ENCODE measurements at places on chromosomes 13 and 19.

GRCh38 chr13:112967686-112968379, 1.2 kb upstream of the MCF2L start:
- no peak for DNase-seq

DNA sequence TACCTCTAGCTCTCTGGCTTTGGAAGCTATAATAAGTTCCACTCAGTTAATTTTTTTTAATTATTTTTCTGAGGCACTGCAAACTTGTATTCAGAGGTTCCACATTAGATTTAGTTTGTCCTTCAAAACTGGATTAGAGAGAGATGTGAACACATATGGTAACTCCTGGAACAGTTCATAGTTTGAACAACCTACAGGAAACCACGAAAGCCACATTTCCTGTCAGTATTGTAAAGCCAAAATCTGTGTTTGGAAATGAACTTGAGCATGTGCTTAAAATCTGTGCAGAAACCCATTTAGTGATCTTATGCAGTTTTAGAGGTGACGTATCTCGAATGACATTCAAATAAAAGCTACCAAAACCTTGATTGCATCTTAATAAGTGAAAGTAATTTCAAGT, 1952.0 kb downstream of the OLFM4 start:
- DNase-seq, result no peak

DNA sequence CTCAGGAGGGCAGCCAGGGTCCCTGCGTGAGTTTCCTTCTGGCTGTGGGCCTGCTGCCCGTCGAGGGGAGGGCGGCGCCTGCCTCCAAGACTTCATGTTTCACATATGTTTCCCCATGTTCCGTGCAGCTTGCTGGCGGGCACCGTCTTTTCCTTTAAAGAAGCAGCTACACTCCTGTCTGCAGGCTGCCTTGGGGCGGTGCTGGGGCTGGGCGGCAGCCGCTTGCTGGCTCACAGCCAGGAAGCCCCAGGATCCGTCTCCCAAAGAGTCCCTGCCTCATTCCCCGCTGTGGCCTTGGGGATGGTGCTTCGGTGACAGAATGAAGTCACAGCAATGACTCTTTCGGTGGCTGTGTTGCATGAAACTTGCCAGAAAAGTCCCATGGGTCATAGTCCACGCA, 24.9 kb downstream of the PIAS4 start:
- no peak for DNase-seq

GRCh38 chr19:54959840-54960239, 6.3 kb upstream of the NLRP2 start:
- DNase-seq, result no peak

DNA sequence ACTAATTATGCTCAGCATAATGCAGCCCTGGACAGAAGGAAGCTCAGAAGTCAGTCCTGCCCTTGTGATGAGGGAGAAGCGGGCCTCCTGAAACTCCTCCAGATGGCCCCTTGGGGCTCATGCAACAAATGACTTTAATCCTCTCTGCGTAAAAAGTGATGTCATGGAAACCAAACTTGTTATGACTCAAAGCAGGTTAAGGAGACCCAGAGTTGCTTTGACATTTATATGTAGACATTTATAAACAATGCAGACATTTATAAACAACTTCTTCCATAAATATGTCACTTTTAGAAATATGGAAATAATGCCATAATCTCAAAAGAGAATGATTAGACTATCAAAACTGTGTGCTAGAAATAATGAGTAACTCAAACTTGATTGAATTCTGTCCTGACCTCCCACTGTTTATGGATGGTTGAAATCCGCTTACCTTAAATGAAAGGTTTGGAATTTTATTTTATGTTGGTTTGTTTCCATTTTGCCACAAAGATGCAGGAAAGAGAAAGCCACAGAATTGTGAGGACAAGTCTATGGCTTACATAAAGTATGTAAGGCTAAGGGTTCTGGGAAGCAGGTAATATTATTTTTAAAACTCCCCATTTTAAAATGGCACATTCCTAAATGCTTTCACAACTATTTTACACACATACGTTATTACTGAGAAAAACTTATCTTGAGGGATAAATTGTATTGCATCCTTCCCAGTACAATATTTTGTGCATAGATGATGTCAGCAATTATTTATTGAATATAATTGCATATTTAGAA, 73.7 kb downstream of the CYSLTR2 start:
- no peak for DNase-seq

- no peak for DNase-seq
These were observed 120.1 kb downstream of the RGCC start for GRCh38 chr13:41577436-41577835.

GRCh38 chr19:13056052-13056660, 46.5 kb downstream of the LYL1 start:
- no peak for DNase-seq

- DNase-seq, result peak; percentile 16
These were observed 20.1 kb downstream of the SH3GL1 start for GRCh38 chr19:4380254-4380727.

DNA sequence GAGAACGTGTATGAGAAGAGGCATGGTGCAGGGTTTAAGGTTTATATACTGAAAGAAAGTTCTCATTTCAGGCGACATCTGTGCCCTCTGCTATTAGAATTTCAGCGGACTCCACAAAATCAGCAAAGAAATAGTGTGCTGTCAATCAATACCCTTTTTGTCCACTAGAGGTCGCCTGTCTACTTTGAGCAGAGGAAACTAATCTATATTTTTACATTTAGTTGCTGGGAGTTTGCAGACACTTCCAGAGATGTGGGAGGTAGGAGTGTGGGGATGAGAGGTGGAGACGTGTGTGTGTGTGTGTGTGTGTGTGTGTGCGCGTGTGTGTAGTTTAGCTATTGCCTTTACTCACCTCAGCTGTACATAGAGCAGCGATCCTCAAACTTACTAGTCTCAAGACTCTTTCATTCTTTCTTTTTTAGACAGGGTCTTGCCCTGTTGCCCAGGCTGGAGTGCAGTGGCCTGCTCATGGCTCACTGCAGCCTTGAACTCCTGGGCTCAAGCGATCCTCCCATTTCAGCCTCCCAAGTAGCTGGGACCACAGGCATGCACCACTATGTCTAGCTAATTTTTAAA, 9.7 kb downstream of the INAFM1 start:
- peak; percentile 47 for DNase-seq

GRCh38 chr19:27746691-27747380, 1466.1 kb downstream of the UQCRFS1 start:
- DNase-seq, result no peak

DNA sequence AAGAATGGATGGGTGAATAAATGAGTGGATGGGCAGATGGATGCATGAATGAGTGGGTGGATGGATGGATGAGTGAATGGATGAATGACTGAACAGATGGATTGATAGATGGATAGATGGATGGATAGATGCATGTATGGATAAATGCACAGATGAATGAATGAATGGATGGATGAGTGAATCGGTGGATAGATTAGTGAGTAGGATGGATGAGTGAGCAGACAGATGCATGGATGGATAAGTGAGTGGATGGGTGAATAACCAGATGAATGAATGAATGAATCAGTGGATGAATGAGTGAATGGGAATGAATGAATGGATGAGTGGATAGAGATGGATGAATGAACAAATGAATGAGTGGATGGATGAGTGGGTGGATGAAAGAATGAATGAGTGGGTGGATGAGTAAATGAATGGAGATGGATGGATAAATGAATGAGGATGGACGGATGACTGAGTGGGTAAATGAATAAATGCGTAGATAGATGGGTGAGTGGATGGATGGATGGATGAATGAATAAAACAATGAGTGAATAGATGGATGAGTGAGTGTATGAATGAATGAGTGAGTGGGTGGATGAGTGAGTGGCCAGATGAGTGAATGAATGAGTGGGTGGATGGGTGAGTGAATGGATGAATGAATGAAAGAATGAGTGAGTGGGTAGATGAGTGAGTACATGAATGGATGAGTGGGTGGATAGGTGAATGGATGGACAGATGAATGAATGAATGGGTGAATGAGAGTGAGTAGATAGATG, 13.0 kb downstream of the GAS6 start:
- no peak for DNase-seq

DNA sequence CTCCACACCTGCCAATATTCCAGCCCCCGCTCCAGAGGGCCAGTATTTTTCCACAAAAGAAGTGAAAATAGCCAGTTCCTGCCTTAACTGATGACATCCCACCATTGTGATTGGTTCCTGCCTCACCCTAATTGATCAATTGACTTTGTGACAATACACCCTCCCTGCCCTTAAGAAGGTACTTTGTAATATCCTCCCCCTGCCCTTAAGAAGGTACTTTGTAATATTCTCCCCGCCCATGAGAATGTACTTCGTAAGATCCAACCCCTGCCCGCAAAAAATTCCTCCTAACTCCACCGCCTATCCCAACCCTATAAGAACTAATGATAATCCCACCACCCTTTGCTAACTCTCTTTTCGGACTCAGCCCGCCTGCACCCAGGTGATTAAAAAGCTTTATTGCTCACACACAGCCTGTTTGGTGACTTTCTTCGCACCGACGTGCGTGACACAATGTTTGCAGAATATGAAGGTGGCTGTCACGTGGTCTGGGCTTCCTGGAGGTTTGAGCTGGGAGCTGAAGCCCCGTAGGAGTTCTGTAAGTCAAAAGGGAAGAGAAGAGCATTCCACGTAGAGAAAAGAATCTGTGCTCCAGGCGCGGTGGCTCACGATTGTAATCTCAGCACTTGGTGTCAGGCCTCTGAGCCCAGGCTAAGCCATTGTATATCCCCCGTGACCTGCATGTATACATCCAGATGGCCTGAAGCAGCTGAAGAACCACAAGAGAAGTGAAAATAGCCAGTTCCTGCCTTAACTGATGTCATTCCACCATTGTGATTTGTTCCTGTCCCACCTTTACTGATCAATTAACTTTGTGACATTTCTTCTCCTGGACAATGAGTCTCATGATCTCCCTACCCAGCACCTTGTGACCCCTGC, 6.2 kb upstream of the FUT3 start:
- no peak for DNase-seq

DNA sequence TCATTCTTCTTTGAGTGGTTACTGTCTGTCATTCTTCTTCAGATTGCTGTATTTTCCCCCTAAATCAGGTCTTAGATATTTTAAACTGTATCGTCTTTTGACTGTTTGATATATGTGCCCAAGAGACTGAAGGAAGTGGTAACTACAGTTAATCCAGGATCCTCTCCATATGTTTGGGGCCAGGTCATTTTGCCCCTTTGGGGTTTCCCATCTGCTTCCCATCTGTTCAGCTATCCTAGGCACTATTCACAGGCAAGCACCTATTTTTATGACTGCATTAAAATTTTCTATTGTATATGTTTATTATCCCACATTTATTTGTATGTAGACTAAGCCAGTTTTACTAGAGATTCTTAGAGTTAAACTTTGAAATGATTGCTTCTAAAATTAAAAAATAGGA, 244.2 kb downstream of the PCCA start:
- DNase-seq, result no peak

- DNase-seq, result no peak
These were observed 246.5 kb upstream of the TMTC4 start for GRCh38 chr13:100921139-100921538.

DNA sequence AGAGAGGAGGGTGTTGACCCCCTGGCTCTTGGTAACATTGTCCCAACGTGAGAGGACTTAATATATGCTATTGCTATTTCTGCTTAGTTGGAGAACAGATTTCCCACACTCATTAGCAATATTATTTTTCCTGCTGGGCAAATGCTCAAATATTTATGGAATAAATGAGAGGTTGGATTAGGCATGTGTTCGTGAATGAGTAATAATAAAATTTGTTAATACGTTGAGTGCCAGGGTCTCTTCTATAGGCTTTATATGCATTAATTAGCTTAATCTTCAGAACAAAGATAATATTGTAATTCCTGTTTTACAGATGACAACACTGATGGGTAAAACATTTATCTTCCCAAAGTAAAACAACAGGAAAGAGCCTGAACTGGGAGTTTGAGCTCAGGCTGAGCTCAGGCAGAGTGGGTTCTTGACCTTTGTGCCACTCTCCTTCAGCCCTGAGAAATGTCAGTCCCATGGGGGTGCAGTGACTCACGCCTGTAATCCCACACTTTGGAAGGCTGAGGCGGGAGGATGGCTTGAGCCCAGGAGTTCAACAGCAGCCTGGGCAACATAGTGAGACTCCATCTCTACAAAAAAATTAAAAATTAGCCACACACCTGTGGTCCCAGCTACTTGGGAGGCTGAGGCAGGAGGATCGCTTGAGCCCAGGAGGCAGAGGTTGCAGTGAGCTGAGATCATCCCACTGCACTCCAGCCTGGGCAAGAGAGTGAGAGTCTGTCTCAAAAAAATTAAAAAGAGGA, 1.2 kb downstream of the ZNF233 start:
- DNase-seq, result no peak

DNA sequence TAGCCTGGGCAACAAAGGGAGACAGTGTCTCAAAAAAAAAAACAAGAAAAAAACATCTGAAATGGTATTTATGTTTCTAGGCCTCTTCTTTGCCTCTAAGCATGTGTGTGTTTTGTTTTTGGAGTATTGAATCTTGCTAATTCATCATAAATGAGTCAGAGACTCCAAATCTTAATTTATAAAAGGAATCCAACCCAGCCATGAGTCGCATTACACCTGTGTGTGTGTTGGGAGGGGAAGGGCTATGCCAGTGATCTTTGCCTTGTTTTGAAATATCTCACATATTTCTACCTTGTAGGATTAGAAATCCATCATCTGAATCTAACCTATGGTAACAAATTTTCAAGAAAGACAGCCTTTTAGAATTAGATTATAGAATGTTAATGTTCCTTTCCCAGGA, 4.0 kb downstream of the ZNF331 start:
- no peak for DNase-seq

- no peak for DNase-seq
These were observed 135.0 kb upstream of the ZNF536 start for GRCh38 chr19:30237140-30237539.

GRCh38 chr19:49854378-49855263, 3.7 kb downstream of the PTOV1 start:
- DNase-seq, result no peak

DNA sequence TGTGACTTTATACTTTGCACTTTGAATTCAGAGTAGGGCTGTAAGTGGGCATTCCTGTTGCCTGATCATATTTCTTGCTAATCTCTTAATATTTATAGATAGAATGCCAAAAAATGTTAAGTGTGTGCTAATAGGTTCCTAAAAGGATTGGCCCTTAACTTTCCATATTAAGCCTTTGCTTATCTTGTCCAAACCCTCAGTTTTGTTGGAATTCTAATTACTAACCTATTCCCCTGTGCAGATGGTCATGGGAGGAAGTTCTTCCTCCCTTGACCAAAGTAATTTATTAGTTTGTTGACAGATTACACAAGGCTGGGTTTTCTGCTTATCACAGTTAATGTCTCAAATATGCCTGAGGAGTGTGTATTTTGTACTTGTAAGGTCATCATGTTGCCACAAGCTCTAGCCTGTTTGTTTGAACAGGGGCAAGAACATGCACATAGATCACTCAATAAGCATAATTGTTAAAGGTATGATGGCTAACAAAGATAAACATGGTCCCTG, 541.1 kb upstream of the SPRY2 start:
- DNase-seq, result no peak

DNA sequence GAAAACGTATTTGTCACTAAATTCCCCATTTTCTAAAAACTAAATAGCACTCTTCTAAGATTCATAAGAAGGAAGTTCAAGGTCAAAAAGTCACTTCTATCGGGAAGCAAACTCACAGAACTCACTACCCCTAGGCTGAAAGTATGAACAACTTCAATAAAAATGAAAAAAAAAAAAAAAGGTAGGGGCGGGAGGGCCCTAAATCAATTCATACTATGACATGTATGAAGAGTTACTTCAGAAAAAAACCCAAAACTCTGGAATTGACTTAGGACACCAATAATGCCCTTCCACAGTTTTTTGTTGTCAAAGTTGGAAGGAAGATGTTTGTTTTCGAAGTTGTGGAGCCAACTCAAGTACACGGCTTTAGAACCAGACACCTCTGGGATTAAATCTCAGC, 1.1 kb downstream of the SUCLA2 start:
- no peak for DNase-seq

- DNase-seq, result no peak
These were observed 21.6 kb upstream of the C1QTNF9 start for GRCh38 chr13:24287748-24288287.
